Endothelial cell of umbilical vein (primary cell): ENCODE measurements at places on chromosomes 1 and 21. TPM values are rescaled to one million over a fixed set of nuclear protein-coding genes. Genes with fewer than 3 reads are reported as not detected.

The FCRLB gene
- total RNA-seq, result 0.62 and 0.90 TPM in 2 replicates

The RHBDL2 gene
- 0.32 and 1.4 TPM in 2 replicates for total RNA-seq

The TBX15 gene
- total RNA-seq, result not detected in 2 replicates

The REN gene
- total RNA-seq, result not detected in 2 replicates

The ZNF593OS gene
- not detected in 2 replicates for total RNA-seq

The OR14K1 gene
- not detected in 2 replicates for total RNA-seq

The WNT4 gene
- not detected in 2 replicates for total RNA-seq

The GNAT2 gene
- 0.30 TPM in 1 of 2 replicates, not detected in the other for total RNA-seq

The MAN1C1 gene
- total RNA-seq, result 0.85 and 4.0 TPM in 2 replicates

The KIF14 gene
- 12.6 and 13.8 TPM in 2 replicates for total RNA-seq

The CORT gene
- total RNA-seq, result not detected in 2 replicates

The OR2L3 gene
- not detected in 2 replicates for total RNA-seq

The C1orf87 gene
- not detected in 2 replicates for total RNA-seq

The PYGO2 gene
- 21.5 and 21.9 TPM in 2 replicates for total RNA-seq

The ALDH4A1 gene
- total RNA-seq, result 17.4 and 18.6 TPM in 2 replicates

The SAMD13 gene
- 3.9 and 4.8 TPM in 2 replicates for total RNA-seq

The DNAI4 gene
- 3.3 and 4.8 TPM in 2 replicates for total RNA-seq

The GBP7 gene
- not detected in 2 replicates for total RNA-seq

The WLS gene
- 163 and 199 TPM in 2 replicates for total RNA-seq

The ZNF648 gene
- total RNA-seq, result not detected in 2 replicates

The DNM3 gene
- 2.5 and 3.6 TPM in 2 replicates for total RNA-seq

The RAB42 gene
- total RNA-seq, result 1.2 and 2.0 TPM in 2 replicates

The JTB gene
- total RNA-seq, result 89.0 and 90.2 TPM in 2 replicates

The OR10Z1 gene
- not detected in 2 replicates for total RNA-seq

The GBP6 gene
- total RNA-seq, result not detected in 2 replicates

The OR2L5 gene
- not detected in 2 replicates for total RNA-seq

The SLC22A15 gene
- total RNA-seq, result 0.44 TPM in 1 of 2 replicates, not detected in the other

The PCP4 gene
- total RNA-seq, result not detected in 2 replicates

The LGR6 gene
- not detected in 2 replicates for total RNA-seq

The NUDT4B gene
- total RNA-seq, result 1.7 TPM in 1 of 2 replicates, not detected in the other
